T-helper 17 cell (primary cell): ENCODE measurements at places on chromosomes 13 and 19.
A peak's percentile ranks its signal among the peaks of the same experiment; 100 is the strongest.

DNA sequence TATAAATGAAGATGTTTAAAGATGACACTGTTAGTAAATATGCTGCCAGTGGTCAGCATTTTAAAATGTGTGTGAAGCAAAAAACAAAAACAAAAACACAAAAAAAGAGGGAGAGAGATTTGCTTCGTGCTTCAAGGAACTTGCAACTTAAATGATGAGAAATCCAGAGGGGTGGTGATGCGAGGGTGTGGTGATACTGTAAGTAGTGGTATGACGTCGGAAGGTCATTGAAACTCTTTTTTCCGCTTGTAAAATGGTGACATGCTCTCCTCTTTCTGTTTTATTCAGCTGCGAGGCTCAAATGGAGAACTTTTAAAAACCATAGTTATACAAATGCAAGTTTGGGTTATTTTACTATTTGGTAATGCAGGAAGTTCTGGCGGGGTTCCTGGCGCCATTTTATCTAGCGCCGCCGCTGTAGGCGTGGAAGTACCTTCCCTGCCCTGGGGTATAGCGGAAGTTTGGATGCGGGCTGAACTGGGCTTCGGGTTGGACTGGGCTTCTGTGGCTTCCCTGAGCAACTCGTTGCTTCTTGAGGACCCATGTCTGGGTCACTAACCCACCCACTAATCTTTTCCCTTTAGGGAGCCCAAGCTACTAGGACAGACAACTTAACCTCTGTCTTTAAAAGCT lies 34.8 kb downstream of the DGKH start:
- DNase-seq: no peak

- no peak for DNase-seq
Observed at GRCh38 chr13:100125946-100126345, 37.1 kb downstream of the PCCA start.

- DNase-seq: peak; percentile 55
Observed at GRCh38 chr19:47032171-47032811, 12.7 kb downstream of the NPAS1 start.

- DNase-seq: peak; percentile 72
Observed at GRCh38 chr19:1066748-1067340, at the start of gene ARHGAP45. TSS of gene ARHGAP45 (plus strand) at chr19:1067167. CDS start at chr19:1067406, 239 bp downstream.

- no peak for DNase-seq
Observed at GRCh38 chr13:74423434-74423833, 289.2 kb upstream of the KLF12 start.

DNA sequence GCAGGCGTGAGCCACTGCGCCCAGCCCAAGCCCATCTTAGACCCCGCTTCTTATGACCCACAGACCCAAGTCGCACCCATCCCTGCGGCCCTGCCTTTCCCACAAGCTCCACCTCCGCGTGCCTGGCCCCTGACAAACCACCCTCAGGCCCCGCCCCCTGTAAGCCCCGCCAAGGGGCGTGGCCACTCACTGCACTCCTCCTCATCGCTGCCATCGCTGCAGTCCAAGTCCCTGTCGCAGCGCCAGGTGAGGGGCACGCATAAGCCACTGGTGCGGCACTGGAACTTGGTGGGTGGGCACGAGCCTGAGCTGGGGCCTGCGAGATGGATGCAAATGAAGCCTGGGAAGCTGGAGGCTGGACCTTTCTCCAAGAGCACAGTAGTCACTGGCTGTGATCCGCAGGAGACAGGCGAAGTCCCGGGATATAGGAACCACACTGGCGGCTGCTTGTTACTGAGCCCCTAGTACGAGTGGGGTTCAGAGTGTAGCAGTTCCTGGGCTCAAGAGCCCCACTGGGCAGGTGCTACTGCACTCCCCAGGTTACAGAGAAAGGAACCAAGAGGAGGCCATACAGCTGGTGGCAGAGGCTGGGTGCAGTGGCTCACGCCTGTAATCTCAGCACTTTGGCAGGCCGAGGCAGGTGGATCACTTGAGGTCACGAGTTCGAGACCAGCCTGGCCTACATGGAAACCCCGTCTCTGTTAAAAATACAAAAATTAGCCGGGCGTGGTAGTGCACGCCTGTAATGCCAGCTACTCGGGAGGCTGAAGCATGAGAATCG lies 3.1 kb downstream of the CD320 start:
- DNase-seq: no peak

GRCh38 chr13:45889590-45890243 lies 38.2 kb upstream of the SIAH3 start:
- DNase-seq: no peak

- DNase-seq: no peak
Observed at GRCh38 chr13:108350579-108350978, 81.1 kb downstream of the TNFSF13B start.

GRCh38 chr13:33280279-33280905 lies 5.2 kb downstream of the STARD13 start:
- no peak for DNase-seq

- no peak for DNase-seq
Observed at GRCh38 chr13:45352031-45352430, 11.0 kb upstream of the TPT1 start.

- no peak for DNase-seq
Observed at GRCh38 chr19:3783660-3784584, 2.3 kb downstream of the MATK start.

- DNase-seq: no peak
Observed at GRCh38 chr19:47324502-47324901, 7.5 kb upstream of the C5AR2 start.

DNA sequence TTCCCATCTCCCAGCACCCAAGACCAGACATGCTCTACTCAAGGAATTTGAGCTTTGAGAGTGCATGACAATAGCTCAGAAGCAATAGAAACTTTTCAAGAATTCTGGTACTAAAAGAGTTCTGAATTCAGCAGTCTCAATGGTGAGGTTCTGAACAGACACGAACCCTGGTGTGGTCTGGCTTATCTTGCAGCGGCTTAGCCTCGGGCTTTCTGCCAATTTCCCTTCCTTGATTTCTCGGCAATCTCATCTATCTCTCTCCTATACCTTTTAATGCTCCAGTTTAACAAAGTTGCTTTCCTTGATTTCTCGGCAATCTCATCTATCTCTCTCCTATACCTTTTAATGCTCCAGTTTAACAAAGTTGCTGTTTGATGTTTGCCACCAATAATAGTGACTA lies 174.6 kb downstream of the SPRY2 start:
- DNase-seq: no peak

GRCh38 chr19:9658769-9659168 lies 16.1 kb downstream of the ZNF562 start:
- DNase-seq: no peak

- DNase-seq: no peak
Observed at GRCh38 chr19:48448563-48448962, 2.8 kb downstream of the GRWD1 start.

DNA sequence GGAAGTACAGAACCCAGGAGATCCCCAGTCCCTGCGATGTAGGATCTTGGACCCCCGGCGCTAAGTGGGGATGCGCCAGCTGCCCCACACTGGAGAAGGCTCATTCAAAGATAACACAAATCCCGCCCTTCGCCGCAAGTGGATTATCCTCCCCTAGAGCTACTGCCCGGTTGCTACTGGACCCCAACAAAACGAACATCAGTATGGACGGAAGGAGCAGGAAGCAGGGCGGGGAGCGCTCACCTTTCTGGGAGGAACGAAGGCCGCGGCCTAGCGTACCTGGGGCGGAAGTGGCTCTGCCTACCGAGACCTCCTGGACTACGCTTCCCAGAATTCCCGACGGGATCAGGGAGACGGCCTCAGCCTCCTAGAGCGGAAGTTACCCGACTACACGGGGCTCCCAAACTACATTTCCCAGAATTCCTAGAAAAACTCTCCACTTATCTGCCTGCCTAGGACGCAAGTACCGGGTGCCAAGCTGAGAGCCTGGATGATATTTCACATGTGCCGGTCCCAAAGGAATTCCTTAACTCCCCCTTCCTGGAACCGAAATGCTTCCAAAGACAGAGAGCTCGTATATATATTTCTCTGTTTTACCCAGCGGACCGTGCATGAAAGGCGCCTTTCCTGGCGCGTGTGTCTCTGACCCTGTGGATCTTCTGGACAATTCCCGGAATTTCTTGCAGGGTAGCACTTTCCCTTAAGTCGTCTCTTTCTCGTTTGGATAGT lies at the start of gene ZNF112:
Gene ZNF112 (minus strand): TSS at position 298 of the 729 bp plus-strand sequence. CDS start 16,141 bp downstream, outside the sequence.
- DNase-seq: no peak

GRCh38 chr13:89061821-89062220 lies 1390.7 kb downstream of the SLITRK5 start:
- no peak for DNase-seq

GRCh38 chr13:102707467-102707866 lies 12.6 kb upstream of the METTL21C start:
- DNase-seq: no peak

DNA sequence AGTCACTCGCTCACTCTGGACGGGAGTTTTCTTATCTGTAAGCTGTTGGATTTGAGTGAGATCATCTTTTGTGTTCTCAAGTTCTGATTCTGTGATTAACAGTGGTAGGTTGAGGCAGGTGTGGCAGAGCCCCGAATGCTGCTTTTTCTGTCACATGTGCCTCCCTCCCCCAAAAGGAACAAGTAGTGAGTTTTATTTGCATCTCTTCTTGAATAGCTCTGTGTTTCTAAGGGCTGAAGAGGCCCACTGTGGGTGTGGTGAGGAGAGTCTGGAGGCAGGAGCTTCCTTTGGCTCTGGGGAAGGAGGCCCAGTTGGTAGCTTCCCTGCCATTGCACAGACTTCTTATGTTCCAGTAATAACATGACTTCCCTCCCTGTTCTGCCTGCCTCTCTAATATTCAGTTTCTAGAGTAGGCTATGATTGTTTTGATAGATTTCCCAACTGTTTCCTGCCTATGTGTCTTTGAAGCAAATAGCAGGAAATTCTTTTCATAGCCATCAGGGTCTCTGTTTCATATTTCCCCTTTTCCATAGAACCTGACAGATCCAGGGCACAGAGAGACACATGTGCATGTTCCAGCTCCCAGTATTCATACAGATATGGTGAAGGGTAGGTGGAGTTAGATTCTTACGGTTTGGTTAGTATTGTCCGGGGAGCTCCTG lies 23.9 kb upstream of the CXCL17 start:
- no peak for DNase-seq

DNA sequence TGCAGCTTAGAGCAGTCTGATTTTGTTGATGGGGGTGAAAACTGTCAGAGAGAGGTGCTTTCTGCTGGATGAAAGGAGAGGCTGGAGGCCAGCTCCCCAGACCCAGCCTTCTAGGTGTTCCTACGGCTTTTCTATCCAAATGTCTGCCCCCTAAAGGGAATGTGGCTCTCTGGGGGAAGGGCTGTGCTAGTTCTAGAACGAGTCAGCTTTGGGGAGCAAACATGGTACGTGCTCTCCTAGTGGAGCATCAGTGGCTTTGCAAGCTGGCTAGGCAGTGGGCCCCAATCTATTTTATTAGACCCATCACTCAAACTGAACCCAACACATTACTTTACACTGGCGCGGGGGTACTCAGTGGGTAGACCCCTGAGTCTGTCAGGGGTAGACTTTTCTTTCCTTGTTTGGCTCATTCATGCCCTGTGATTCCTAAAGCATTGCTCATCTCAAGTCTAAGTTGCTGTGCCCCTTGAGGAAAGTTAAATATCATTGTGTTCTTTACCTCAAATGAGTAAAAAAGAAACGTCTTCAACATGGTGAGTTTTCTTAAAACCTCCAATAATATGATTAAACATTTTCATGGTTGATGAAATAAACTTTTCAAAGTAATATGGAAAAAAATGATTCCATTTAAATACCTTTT lies 254.9 kb downstream of the DLEU7 start:
- DNase-seq: no peak

DNA sequence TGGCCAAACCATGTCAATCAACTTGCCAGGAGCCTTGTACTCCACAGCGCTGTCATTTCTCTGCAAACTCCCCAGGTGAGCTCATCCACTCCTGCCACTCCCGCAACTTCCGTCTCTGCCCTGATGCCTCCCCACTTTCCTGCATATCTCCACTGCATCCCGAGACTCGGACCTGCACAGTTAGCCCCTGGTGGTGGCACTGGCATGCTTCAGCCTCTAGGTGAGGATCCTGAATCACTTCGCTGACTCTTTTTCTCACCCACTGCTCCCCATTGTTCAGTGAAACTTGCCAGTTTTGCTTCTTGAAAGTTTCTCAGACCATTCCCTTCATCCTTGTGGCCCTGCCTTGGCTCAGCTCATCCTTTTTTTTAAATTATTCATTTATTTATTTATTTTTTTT lies 3.4 kb upstream of the CTU1 start:
- no peak for DNase-seq

DNA sequence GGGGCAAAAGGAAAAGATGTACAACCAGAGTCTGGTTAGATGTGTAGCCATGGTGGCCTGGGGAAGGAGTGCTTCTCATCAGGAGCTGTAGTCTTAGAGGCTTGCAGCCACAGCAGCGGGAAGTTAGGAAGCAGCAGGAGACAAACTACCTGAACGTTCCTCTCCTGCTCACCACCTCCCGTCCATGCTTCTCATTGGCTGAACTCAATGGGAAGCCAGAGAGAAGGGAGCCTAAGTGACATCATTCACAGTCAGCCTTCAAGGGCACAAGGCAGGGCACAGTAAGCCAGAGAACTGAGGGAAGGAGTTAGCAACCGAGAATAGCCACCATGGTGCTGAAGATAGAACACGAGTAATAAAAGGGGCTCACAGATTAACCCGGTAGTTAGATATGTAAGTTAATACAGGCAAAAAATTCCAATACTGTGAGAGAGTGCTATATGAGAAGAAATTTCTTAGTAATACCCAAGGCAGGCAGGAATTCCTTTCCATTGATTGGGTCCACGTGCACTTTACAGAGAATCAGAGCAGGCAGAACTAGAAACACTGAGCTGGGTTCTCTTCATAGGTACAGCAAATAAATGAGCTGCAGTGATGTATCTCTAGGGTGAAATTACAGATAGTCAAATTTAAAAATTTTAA lies 391.5 kb upstream of the DACH1 start:
- no peak for DNase-seq

GRCh38 chr13:30331331-30331771 lies 24.0 kb upstream of the KATNAL1 start:
- DNase-seq: no peak

DNA sequence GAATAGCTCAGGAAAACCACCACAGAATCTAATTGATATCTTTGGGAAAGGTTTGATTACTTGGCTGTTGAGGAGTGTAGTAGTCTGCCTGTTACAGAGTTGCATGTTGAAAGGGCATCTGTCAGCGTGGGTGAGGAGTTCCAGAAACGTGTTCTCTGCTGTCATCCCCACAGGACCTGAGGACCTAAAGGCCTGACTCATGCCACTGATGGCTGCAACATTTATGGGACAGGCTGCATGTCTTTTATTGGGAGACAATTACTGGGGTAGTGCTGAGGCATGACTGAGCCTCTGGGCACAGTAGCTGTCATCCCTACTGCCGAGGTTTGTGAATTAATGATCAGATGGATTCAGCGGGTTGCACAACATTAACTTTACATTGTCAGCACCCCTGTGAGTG lies 525.9 kb downstream of the GPC6 start:
- no peak for DNase-seq
